Activated CD4-positive, alpha-beta T cell treated with anti-CD3 and anti-CD28 coated beads for 24 hours (primary cell): ENCODE measurements at places on chromosomes 1 and 21.

- DNase-seq: no peak
These were observed 75.4 kb downstream of the CENPF start for GRCh38 chr1:214678386-214678785.

DNA sequence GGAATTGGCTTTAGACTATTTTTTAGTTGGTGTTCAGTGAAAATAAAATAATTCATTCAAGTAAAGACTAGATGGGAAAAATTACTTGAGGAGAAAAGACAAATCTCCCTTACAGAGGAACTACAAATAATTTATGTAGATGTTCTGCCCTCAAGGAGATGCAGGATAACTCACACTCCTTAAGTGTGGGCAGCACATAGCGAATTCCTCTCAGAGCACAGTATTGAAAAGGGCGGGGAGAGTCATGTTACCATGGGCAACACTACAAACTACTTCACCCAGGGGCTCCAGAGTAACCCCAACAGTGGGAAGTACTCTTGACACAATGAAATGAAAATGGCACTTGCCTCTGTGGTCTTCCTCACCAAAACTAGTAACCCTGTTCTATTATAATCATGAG, 20.6 kb upstream of the LAMC2 start:
- DNase-seq: no peak

DNA sequence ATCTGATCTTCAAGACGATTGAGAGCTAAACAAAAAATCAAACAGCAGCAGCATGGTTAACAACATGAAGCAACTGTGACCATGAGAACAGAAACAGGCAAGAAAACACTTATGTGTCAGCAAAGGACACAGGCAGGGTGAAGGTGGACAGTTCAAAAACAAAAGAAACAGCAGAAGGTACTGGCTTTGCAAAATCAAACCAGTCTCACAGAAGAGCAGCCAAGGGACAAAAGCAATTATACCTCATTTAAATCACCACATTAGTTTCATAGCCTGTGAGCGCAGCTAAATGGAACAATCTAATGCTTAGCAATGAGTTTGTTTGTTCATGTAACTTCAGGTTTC, 59.1 kb downstream of the CAPN2 start:
- DNase-seq: no peak

DNA sequence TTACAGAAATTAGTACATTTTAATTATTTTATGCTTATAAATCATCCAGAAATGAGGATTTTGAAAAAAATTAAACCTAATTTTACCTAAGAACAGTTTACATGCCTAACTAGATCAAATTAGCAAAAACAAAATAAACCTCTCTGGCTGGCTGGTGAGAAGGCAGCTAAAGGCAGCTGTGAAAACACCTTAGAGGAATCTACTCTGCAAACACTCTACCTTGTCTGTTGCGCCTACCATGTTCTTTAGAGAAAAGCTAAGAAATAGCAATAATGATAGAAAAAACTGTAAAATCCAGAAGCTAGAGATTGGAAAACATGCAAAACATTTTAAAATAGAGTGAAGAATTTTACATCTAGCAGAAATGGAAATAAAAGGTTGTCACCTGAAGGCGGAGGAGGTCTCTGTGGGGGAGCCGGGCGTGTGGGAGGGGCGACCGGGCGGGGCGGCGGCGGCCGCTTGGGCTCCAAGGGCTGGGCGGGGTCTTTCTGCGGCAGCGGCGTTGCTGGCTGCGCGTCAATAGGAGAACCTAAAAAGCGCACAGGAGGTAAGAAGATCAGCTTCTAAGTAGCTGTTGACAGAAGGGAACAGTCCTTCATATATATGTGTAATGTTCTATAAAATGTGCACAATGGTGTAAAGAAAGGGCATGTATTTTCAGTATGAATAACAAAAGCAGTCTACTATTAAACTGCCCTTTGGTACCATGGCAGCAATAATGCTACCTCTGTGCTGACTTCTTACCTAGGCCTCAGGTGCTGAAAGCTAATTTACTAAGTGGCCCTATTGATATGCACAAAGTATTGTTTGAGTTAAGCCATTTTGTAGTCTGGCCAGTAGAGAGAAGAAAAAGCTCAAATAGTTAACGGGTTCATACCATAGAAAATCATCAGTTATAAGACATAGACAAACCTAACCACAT, 33.3 kb upstream of the CFAP298 start:
- no peak for DNase-seq

GRCh38 chr1:153404086-153404635, 12.2 kb upstream of the S100A7A start:
- DNase-seq: no peak

DNA sequence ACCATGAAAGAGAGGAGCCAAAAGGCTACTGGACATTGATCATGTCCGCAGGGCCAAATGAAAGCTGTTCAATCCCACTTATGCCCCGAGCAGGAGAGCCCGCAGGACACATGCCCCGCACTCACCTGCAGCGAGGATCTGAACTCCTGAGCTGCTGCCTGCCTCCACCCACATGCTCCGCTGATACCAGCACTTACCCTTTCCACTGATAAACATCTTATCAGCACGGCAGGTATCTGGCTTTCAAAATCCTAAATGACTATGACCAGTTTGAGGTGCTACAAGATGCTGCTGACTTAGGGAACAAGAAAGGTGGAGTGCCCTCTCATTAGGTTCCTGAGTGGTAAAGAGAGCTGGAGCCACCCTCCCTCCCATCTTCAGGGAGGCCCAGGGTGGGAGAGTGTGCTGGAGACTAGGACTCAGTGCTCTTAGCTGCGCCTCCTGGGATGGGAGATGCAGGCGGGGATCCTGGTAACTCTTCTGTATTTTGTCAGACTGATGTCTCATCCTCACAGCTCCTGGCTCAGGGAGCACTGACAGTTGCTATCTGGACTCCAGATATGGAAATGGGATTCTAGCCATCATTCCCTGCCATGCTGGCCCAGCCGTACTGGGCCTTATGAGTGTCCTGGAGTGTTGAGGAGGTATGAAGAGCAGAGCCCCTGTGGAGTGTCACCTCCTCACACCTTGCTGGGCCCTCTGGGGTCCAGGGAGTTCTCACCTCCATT, 86.4 kb upstream of the F3 start:
- DNase-seq: no peak

DNA sequence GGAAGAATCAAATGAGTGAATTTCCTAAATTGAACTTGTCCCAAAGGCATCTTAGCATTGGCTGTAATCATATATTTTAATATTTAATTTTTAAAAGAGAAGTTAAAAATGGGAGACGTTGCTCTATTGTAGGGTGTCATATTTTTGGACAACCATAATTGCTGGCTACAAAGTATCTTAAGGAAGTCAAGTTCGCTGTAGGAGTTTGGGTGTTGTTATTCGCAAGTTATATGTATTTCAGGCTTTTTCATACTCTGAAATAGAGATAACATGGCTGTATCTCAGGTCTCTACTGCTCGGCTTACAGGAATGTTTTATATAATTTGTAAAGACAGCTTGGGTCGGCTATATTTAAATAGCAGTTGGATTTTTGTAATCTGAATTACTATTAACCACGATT, 852 bp downstream of the TMEM50A start:
- no peak for DNase-seq

DNA sequence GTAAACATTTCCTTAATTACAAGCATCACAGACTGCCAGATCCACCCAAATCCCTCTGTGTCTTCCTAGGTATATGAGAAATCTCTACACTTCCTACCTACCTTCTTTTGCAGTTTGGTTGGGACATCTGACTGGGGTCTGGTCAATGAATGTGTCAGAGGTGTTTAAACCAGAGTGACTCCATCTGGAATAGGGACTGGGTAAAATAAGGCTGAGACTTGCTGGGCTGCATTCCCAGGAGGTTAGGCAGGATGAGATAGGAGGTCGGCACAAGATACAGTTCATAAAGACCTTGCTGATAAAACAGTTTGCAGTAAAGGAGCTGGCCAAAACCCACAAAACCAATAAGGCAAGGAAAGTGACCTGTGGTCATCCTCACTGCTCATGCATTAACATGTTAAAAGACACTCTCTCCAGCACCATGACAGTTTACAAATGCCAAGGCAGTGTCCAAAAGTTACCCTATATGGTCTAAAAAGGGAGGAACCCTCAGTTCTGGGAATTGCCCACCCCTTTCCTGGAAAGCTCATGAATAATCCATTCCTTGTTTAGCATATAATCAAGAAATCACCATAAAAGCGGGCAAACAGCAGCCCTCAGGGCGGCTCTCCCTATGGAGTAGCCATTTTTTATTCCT, 87.4 kb upstream of the BACE2 start:
- no peak for DNase-seq

DNA sequence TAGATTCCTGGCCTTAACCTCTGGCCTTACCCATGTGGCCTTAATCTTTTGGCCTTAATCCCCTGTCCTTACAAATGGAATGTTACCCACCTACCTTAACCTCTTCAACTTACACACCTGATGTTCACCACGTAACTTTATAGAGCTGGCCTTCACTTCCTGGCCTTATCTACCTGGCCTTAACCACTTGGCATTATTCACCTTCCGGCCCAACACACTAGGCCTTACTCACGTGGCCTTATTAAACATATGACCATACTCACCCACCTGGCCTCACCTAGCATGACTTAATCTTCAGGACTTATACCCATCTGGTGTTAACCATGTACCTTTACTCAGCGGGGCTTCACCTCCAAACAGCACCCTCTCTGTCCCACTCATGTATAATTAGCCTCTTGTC, 41.7 kb downstream of the EXOC8 start:
- DNase-seq: no peak

GRCh38 chr1:21149430-21149854, 27.3 kb downstream of the EIF4G3 start:
- DNase-seq: no peak

DNA sequence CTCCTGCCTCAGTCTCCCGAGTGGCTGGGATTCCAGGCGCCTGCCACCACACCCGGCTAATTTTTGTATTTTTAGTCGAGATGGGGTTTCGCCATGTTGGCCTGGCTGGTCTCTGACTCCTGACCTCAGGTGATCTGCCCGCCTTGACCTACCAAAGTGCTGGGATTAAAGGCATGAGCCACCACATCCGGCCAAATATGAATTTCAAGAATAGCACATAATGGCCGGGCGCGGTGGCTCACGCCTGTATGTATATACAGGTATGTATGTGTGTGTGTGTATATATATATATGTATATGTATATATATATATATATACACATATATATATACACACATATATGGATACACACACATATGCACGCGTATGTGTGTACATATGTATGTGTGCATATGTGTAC, 95.2 kb downstream of the ZP4 start:
- DNase-seq: no peak

GRCh38 chr1:218660678-218661053, 315.5 kb downstream of the TGFB2 start:
- no peak for DNase-seq

GRCh38 chr1:15364740-15365139, 44.9 kb upstream of the EFHD2 start:
- DNase-seq: no peak

- no peak for DNase-seq
These were observed 98.6 kb downstream of the SIPA1L2 start for GRCh38 chr1:232531291-232531690.

DNA sequence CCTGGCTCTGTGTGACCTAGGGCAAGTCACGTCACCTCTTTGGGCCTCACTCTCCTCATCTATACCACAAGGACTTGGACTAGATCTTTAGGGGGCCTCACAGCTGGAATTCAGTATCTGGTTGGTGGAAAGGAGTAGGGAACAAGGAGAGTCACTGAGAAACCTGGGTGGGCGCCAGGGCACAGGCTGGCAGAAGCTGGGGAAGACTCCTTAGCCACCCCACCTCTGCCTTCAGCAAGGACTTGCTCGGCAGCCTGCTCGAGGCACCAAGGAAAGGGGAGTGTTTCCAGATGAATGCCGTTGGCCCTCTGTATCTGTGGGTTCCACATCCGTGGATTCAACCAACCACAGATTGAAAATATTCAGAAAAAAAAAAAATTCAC, 1.2 kb upstream of the OPTC start:
- no peak for DNase-seq

DNA sequence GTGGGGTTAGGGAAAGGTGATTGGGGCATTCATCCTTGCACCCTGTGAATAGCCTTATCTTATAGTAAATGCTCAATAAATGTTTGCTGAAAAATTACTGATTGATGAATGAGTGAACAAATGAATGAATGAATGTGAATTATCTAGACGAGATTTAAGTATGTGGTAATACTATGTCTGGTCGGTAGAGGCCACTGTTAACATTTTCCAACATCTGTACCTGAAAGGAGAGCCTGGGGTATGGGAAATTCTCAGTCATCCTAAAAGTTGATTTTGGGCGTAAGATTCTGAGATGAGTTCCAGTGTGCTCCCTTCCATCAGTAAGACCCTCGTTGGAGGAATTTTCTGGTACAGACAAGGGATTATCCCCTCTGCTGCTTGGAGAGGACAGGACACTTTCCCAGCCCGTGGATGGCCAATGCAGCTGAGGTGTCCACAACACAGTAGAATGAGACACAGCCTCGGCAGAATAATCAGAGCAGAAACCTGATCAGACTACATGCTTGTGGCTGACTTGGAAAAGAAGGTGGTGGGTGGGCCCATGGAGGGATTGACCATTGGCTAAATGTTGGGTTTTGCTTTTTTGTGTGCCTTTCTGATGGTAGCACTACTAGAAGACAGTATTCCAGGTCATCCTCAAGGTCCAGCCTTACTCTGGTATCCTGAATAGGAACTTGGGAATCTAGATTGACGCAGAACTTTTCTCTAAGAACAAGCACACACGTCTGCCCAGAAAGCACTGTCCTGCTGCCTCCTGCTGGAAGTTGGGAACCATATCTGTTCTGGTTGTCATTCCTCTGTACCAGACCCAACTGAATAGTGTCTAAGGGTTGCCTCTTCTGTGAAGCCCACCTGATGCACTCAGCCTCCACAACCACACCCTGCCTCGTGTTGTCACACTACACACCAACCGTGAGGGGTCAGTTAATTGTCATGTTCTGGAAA, 262.0 kb downstream of the TNR start:
- DNase-seq: no peak

GRCh38 chr21:37711286-37711829, 204.9 kb downstream of the KCNJ6 start:
- no peak for DNase-seq

GRCh38 chr1:208641579-208642280, 397.5 kb upstream of the PLXNA2 start:
- no peak for DNase-seq
